ENCODE measurements at places on chromosomes 2 and 18.
A peak's percentile ranks its signal among the peaks of the same experiment; 100 is the strongest.

DNA sequence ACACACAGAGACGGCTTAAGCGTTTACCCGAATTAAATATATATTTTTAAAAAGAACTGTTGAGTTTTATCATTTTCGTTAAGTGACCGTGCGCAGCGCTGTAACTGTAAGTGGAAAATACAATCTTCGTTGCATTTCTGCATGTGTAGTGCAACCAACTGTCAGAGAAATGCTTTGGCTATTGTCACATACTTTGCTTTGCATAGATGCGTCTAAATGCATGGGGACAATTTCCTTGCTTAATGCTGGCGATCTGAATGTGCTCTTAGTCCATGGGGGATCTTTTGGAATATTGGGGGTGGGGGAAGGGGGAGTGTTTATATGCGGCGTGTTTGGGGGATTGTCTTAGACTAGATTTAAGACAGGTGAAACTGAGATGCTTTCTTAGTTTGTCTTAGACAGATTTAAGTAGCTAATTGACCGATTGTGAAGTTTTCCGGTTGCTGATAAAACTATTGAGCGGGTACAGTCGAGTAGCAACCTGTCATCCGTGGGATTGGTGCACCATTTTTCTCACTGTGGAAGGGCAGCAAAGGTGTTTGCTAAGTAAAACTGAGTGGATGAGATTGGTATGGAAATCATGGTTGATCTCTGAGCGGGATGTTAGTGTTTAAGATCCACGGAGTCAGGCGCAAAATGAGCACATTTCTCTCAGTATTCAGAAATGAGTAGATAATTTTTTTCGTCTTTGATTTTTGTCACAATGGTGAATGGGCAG lies 476 bp downstream of the VSNL1 start:
- H3K27me3 ChIP-seq: peaks cover 2% of the 10 kb centered on the region
- H3K27ac ChIP-seq: no peak overlapping the region
- peak overlapping the region; percentile 74 for H3K4me3 ChIP-seq
- DNase-seq: no peak
- no peaks in the 10 kb centered on the region for H3K36me3 ChIP-seq

DNA sequence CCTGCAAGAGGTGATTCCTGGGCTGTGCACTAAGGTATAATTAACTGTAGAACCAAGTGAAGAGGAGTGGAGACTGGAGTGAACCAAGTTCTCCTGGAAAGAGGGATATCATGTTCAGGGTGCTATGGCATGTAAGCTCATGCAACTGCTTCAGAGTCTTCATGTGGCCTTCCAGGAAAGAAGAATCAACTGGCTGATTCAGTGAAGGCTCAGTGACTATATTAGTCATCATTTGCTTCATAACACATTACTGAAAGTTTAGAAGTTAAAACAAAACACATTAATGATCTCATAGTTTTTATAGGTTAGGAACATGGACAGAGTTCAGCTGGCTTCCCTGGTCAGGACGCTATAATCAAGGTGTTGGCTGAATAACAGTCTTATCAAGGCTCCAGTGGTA lies 1200.8 kb upstream of the GYPC start:
- DNase-seq: no peak
- no peak overlapping the region for H3K27ac ChIP-seq
- no peaks in the 10 kb centered on the region for H3K36me3 ChIP-seq
- H3K4me1 ChIP-seq: no peaks in the 10 kb centered on the region
- H3K27me3 ChIP-seq: no peaks in the 10 kb centered on the region
- no peak overlapping the region for H3K4me3 ChIP-seq

DNA sequence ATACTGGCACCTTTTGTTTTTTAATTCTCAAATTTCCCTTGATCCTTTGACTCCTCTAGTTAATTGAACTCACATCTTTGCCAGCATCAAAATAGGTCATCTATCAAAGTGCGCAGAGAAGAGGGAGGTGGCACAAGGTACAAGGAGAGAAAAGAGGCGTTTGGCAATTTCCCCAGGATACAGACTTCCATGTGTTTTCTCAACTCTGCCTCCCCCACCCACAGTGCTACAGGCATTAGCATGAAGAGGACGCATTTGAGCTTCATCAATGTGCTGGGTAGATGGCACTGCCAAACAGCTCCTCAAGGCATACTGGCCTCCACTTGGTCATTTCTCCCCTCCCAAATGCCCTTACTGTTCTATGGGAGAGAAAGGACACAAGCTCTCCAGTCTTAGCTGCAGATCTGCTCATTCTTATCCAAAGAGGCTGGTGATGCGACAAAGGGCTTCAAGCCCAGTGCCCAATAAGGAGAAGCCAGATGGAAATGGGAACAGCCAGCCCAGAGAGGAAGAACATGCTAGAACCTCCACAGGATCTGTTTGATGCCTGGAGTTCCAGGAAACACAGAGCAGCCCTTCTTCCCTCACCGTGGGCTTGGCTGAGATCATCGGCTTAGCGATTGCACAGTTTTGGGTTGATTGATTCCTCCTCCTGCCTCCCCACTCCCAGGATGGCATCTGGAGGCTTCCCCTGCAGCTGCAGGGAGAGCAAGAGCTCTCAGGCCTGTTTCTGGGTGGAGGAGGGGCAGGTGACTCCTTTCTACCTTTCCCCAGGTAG lies 144.7 kb upstream of the SMAD2 start:
- no peaks in the 10 kb centered on the region for H3K27me3 ChIP-seq
- H3K4me3 ChIP-seq: no peak overlapping the region
- H3K36me3 ChIP-seq: no peaks in the 10 kb centered on the region
- no peaks in the 10 kb centered on the region for H3K4me1 ChIP-seq
- no peak for DNase-seq

DNA sequence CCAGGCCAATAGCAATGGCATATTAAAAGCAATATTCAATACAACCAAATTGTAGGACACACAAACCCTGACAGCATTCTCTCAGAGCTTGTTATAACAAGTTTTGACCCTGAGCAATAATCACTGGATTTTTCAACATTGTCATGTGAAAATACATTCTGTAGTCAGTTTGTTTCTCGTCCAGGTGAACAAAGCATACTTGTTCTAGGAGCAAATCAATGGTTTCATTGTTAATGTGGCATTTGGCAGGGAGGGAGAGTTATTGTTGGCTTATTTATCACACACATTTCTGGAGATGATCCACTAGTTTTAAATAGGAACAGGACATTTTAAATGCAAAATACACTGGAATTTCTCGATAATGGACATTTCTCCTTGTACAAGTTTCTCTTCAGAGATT lies 69.9 kb upstream of the L3MBTL4 start:
- H3K36me3 ChIP-seq: no peaks in the 10 kb centered on the region
- DNase-seq: no peak
- no peak overlapping the region for H3K27ac ChIP-seq
- H3K27me3 ChIP-seq: no peaks in the 10 kb centered on the region

GRCh38 chr2:191699341-191699945 lies 21.5 kb downstream of the NABP1 start:
- H3K27me3 ChIP-seq: no peaks in the 10 kb centered on the region
- no peaks in the 10 kb centered on the region for H3K4me1 ChIP-seq
- no peak overlapping the region for H3K4me3 ChIP-seq
- H3K36me3 ChIP-seq: no peaks in the 10 kb centered on the region
- H3K27ac ChIP-seq: no peak overlapping the region
- no peak for DNase-seq

DNA sequence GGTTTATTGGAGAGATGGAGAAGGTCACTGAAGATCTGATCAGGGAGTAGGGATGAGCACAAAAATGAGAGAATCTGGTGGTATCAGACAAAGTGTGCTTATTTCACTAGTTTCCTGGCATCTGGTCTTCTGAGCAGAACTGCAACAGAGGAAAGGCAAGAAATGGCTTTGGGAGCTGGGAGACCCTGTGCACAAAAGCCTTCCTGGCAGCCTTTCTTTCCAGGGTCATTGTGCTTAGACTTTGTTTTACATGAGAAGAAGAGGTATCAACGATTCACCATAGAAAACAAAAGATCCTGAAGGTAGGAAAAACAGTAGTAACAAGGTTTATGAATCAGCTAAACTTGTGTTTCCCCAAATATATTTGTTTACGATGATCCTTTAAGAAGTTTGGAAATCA lies 162.9 kb downstream of the CNTNAP5 start:
- no peak overlapping the region for H3K4me3 ChIP-seq
- no peak overlapping the region for H3K27ac ChIP-seq
- no peaks in the 10 kb centered on the region for H3K27me3 ChIP-seq
- no peaks in the 10 kb centered on the region for H3K36me3 ChIP-seq

- H3K27me3 ChIP-seq: no peaks in the 10 kb centered on the region
- DNase-seq: no peak
- H3K27ac ChIP-seq: no peak overlapping the region
- H3K36me3 ChIP-seq: no peaks in the 10 kb centered on the region
- H3K4me3 ChIP-seq: no peak overlapping the region
Observed at GRCh38 chr2:237228281-237228625, 142.6 kb downstream of the COPS8 start.

DNA sequence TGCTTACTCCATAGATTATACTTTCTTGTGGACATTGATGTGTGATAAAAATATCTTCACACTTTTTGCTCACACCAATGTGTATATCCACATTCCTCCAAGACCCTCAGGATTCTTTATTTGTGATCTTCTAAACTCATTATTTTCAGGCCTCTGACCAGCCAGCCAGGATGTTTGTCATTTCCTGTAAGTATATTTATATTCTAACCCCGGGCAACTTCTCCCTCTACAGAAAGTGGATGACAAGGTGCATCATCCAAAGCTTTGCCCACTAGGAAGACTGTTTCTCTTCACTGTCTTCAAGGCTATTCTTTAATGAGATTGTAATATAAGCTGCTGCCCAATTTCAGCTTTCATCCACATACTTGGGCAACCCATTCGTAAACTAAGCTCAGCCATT lies 3.6 kb upstream of the CWC22 start:
- no peak overlapping the region for H3K27ac ChIP-seq
- no peak overlapping the region for H3K4me3 ChIP-seq
- no peaks in the 10 kb centered on the region for H3K36me3 ChIP-seq

DNA sequence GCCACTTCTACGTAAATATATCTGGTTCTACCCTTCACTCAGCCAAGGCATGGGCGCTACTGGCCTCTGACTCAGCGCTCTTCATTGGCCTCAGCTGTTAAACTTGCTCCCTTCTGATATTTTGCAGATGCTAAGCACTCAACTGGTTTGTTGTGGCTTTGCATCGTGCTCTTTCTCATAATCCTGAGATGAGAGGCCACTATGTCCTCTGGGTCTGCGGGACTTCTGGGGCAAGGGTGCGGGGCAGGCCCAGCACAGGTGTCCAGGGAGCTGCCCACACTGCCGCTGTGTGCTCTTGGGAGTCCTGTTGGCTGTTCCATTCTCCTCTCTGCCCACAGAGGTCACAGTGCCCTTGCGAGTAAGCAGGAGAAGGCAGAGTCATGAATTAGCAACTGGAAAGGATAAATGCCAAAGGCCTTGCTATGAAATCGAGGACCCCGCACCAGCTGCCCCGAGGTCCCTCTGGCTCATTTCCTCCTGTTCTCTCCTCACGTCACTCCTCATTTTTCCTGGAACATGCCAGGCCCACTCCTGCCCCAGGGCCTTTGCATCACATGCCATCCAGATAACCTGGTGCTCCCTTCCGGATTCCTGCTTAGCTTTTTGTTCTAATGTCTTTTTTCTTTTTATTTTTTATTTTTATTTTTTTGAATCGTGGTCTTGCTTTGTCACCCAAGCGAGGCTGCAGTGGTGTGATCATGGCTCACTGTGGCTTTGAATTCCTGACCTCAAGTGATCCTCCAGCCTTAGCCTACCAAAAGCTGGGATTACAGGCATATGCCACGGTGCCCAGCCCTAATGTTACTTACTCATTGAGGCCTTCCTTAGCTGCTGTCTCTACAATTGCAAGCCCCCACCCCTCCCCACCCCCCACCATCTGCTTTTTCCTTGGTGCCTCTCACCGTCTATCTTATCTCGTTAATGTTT lies 34.9 kb upstream of the MAT2A start:
- no peak for DNase-seq
- H3K4me1 ChIP-seq: no peaks in the 10 kb centered on the region
- H3K4me3 ChIP-seq: no peak overlapping the region
- H3K27me3 ChIP-seq: no peaks in the 10 kb centered on the region

DNA sequence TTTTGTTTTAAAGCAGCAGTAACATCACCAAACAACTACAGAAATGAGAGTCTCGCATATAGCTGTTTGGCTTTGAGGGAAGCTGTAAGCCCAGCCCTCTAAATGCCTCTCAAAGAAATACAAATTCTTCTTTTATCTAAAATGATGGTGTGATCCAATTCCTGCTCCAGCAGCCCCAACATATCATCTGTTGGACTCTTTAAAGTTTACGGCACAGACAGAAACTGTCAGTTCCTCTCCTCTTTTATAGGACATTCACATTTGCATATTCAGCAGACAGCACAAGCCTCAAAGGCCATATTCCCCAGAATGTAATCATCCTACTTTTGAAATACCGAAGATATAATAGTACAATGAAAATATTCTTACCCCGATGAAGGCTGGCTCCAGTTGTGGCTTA lies 216.9 kb upstream of the REV1 start:
- no peaks in the 10 kb centered on the region for H3K36me3 ChIP-seq
- H3K27ac ChIP-seq: no peak overlapping the region
- no peak for DNase-seq
- H3K27me3 ChIP-seq: no peaks in the 10 kb centered on the region

GRCh38 chr2:70938586-70938950 lies 2.9 kb downstream of the ATP6V1B1 start:
- no peaks in the 10 kb centered on the region for H3K36me3 ChIP-seq
- H3K27ac ChIP-seq: no peak overlapping the region
- no peaks in the 10 kb centered on the region for H3K4me1 ChIP-seq
- no peaks in the 10 kb centered on the region for H3K27me3 ChIP-seq
- H3K4me3 ChIP-seq: no peak overlapping the region
- DNase-seq: no peak

- no peaks in the 10 kb centered on the region for H3K27me3 ChIP-seq
- no peak overlapping the region for H3K4me3 ChIP-seq
- DNase-seq: no peak
- no peaks in the 10 kb centered on the region for H3K4me1 ChIP-seq
- no peaks in the 10 kb centered on the region for H3K36me3 ChIP-seq
- no peak overlapping the region for H3K27ac ChIP-seq
Observed at GRCh38 chr2:113183264-113183663, 9.5 kb downstream of the PSD4 start.

DNA sequence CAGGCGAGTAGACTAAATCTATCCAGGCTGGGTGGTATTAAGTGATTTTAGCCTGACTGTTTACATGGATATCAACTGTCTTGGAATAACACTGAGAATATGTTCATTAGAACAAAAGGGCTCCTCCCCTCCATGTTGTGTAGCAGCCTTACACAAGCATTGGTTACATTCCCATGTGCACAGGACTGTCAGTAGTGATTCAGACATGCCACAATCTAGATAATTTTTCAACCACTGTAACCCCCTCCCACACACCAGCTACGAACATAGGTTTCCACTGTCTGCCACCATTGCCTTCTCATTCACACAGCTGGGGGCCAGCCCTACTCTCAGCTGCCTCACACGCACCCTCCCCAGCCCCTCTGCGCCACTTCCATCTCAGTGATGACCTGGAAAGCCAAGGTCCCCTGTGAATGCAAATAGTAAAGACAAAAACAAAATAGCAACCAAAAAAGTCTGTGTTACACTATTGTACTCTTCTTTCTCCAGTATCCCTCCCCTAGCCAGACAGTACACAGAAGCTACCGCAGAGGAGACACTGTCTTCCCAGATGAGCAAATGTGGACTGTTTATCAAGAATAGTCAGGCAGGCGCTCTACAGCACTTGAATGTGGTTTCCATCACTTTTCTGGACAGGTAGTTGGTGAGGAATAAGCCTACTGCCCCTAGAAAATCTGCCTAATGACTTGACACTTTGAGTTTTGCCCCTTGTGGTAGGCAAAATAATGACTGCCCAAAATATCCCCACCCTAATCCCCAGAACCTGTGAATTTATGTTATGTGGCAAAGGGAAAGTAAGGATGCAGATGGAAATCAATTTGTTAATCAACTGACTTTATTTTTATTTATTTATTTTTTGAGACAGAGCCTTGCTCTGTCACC lies 27.9 kb upstream of the TYMS start:
- peaks cover 1% of the 10 kb centered on the region for H3K27me3 ChIP-seq
- no peak for DNase-seq
- no peak overlapping the region for H3K27ac ChIP-seq
- no peak overlapping the region for H3K4me3 ChIP-seq
